ENCODE measurements at places on chromosomes 16 and 17.

DNA sequence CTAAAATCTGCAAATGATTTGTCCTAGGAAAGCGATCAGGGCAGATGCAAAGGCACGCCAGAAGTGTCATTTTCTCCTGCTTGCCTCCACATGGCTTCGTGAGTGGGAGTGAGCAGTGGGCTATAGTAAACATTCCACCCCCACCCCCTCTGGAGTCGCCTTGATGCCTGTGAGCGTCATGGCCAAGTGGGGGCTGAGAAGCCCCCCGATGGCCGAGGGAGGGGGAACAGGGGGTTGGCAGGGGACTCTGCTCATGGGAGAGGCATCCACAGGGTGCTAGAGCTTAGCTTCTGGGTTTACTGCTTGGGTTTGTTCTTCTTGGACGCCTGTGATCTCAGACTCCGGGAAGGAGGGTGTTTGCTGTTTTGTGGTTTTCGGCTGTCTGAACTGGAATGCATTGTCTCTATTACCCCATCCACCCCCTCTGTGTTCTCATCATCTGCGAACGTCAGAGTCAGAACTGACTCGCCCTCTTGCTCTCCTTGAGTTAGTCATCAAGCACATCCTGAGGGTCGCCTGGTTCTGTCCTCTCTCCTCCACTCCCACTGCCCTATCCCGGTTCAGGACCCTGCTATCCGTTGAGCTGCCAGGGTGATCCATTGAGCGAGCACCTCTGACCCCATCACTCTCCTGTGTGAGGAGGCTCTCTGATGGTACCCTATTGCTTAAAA lies 15.4 kb downstream of the TNS4 start:
- no peak for DNase-seq

DNA sequence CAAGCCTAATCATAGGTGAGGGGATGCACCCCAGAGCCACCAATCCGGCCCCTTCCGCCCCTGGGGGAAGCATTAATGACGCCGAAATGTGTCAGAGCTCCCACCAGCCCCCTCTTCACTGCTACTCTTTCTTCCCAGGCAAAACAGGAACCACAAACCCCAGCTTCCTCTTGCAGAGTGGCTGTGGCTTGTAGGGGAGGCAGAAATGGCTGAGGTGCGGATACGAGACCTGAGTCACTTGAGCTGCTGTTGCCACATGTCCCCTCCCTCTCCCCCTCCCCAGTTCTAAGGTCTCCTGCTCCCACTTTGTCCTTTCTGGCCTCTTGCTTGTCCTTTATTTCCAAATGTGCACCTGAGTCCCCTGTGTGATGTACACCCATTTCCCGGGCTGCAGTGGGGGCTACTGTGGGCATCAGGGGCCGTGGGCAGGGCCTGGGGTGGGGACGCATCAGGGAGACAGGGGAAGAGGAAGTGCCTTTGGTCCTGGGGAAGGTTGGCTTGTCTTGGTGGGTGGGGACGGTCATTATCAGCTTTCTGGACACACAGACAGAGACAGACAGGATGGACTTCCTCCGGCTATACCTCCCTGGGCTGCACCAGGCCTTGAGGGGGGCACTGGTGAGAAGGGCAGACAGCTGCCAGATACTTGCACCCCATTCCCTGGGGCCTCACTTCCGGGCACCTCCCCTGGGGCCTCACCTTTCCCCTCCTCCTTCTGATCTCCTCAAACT lies at the start of gene APOBR:
TSS of gene APOBR (plus strand) at position 523 of the 731 bp plus-strand sequence. CDS start at position 562, 39 bp downstream.
- DNase-seq: no peak

GRCh38 chr16:50403491-50403890 lies 34.7 kb upstream of the BRD7 start:
- no peak for DNase-seq

DNA sequence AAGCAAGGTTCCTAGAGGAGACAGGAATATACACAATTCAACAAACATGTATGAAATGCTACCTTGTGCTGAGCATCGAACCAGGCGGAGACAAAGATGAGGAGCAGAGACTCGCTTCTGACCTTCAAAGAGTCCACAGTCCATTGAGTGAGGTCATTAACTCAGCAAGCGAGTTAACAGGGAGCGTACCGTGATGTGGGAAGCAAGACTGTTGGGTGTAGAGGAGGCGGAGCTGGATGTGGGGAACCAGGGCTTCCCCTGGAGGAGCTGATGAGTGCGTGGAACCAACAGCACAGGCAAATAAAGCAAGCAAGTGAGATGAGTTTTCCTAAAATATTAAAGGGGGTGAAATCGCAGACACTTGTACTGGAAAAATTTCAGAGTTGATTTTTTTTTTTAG lies 65.0 kb downstream of the NXN start:
- DNase-seq: no peak

DNA sequence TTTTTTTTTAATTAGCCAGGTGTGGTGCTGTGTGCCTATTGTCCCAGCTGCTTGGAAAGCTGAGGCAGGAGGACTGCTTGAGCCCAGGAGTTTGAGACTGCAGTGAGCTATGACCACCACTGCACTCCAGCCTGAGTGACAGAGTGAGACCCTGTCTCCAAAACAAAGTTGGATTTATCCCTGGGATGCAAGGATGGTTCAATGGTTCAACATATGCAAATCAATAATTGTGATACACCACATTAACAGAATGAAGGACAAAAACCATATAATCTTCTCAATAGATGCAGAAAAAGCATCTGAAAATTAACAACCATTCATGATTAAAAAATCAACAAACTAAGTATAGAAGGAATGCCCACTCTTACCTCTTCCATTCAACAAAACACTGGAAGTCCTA lies 33.5 kb downstream of the CDR2 start:
- no peak for DNase-seq

GRCh38 chr17:38601539-38602351 lies 4.0 kb downstream of the SRCIN1 start:
- no peak for DNase-seq

DNA sequence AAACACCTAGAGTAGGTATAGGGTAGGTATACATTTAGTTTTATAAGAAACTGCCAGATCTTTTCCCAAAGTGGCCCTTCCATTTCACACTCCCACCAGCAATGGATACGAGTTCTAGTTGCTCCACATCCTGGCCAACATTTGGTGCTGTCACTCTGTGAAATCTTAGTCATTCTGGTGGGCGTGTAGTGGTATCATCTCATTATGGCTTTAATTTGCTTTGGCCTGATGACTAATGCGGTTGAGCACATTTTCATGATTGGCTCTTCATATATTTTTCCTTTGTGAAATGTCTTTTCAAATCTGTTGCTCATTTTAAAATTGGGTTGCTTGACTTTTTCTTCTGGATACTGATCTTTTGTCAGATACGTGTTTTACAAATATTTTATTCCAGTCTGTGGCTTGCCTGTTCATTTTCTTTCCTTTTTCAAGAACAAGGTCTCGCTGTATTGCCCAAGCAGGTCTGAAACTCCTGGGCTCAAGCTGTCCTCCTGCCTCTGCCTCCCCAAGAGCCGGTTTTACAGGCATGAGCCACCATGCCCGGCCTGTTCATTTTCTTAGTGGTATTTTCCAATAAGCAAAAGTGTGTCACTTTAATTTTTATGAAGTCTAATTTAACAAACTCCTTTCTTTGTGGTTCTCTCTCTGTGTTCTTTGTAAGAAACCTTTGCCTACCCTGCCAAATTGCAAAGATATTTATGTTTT lies 192.4 kb downstream of the SEC14L1 start:
- DNase-seq: no peak

DNA sequence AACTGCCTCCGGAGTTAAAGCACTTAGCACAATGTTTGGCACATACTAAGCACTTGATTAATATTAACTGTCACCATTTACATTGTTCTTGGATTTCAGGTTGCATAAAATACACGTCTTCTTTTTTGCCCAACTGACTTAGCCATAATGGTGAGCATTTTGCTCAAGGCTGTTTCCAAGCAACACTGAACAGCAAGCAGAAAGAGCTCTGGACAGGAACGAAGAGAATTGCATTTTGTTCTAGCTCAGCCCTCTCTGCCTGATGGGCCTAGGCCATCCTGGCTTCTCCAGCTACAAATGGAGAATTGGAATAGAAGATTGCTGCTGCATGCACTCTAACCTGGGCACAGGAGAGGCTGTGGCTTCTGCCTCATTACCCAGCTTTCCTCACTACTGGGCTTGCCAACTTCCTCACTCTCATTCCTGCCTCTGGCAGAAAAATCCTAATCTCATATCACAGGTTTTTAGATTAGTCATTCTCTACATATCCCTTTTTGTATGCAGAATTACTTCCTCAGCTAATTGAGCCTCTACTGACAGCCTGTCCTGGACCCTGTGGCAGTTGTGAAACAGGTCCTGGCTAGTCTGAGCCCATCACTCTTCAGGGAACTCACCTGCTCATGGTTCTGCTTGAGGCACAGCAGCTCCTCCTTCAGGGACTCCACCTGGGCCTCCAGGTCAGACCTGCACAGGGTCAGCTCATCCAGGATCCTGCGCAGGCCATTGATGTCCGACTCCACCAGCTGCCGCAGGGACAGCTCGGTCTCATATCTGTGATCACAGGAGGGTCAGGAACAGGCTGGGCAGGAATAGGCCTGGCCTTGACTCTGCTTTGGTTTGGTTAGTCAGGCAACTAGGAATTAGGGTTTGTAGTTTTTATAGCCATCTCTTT lies 2.5 kb downstream of the KRT33A start:
- DNase-seq: no peak

DNA sequence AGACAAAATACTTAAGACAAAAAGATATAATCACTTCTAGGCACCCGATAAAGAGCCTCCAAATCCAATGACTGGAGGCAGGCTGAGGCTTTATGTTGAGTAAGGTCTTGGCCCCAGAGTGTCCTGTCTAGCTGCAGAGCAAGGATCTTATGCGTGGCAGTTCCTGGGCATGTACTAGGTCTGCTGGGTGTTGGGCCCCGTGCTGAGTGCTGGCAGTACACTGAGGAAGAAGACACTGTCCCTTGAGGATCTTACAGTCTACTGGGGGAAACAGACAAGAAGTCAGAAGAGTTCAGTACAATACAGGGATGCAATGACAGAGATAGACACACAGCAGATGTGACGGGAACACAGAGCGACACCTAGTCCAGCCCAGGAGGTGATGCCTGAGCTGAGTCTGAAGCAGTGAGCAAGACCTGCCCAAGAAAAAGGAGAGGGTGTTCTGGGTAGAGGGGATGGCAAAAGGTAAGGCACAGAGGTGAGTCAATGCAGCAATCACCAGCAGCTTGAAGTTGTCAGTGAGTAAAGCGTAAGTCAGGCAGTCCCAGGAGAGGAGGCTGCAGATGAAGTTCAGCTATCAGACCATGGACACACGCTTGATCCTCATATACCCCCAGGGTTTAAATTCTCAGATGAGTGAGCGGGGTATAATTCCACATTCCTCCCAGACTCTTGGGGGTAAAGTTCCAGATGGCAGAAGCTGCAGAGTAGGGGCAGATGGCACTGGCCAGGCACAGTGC lies 18.1 kb downstream of the MAP3K14 start:
- no peak for DNase-seq

DNA sequence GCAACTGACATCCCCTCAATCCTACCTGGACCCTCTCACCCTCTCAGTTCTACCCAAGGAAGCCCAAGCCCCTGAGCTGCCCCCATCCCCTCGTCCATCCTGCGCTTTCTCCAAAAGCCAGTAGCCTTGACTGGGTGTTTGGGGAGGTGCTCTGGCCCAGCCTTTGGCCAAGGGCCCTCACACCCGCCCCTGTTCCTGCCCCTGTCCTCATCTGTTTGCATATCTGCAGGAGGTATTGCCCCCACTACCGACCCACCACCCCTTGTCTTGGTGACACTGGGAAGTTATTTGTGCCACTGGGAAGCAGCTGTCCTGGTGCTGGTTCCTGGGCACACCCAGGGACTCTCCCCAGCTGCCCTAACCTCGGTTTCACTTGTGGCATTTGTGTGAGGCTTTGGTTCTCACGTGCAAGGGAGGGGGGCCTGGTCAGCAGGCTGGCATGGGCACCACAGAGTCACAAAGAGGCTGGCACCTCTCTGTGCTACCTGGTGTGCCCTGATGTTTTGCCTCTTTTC lies 75.3 kb downstream of the MRC2 start:
- no peak for DNase-seq

DNA sequence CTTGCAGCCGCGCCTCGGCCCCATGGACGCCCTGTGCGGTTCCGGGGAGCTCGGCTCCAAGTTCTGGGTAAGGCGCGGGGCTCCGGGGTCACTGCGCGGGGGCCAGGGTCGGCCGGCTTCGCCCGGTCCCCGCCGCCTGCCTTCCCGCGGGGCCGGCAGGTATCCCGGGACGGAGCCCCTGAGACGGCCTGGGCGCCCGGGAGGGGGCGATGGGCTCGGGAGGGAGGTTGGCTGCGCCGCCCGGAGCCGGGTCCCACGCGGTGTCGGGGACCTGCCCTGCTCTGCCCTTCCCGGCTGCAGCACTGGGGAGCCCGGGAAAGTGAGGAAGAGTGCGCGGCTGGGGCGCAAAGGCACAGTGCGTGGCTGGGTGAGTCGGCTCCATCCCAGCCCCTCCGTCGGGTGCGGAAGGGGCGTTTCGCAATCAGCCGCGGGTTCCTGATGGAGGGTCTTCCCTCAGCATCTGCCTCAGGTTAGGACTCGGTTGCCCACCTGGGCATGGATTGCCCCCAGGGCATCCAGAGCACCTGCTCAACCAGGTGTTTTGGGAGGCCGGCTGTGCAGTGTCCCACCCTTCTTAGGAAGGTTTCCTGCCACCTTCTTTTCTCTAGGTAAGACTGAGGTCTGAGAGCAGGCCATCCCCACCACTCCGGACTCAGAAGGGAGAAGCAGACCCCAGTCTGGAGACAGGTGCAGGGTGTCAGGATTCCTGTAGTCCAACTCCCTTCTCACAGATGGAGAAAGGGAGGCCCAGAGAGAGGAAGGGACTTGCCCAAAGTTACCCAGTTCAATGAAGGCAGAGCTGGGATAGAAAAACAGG lies 442 bp downstream of the ABCC3 start:
- DNase-seq: no peak

- DNase-seq: no peak
Observed at GRCh38 chr17:41944943-41945342, 14.5 kb downstream of the ODAD4 start.

- no peak for DNase-seq
Observed at GRCh38 chr16:50736448-50736847, 5.4 kb upstream of the CYLD start.

Measured in iPS DF 6.9 (cell line).